ENCODE measurements at places on chromosomes 16 and 17.

DNA sequence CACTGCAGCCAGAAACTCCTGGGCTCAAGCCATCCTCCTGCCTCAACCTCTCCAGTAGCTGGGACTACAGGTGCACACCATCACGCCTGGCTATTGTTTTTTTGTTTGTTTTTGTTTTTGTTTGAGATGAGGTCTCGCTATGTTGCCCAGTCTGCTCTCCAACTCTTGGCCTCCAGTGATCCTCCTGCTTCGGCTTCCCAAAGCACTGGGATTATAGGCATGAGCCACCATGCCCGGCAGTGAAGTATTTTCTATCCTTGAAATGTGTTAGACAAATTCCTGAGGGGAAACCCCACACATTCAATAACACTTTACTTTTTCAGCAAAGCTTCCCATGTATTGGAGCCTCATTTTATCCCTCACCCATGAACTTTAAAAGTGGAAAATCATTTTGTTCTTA, 81.2 kb upstream of the KIFC3 start:
- no peak for DNase-seq

DNA sequence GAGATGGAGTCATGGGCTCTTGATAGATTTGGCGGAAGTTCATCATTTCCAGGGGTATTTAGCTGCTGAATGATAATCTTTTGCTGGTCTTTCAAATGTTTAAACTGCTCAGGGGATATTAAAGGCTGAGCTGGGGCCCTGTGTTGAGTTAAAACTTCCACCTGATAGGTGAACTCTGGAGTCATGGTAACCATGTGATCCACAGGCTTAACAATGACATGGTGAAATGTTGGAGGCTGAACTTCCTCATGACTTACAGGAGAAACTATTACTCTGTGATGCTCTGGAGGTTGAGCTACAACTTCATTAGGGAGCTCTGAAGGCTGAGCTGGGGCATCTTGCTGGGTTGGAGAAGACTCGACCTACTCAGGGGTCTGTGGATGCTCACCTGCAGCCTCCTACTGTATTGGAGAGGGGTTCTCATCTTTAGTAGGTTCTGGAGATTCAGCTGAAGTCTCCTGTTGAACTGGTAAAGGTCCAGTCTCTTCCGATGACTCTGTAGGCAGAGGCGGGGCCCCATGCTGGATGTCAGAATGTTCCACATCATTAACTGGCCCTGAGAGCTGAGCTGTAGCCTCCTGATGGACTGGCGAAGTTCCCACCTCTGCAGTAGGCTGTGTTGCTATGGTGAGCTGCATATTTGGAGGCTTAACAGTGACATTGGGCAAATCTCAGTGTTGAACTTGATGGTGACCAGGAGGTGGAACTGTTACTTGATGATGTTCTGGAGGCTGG, 24.2 kb downstream of the RDM1 start:
- DNase-seq, result no peak

GRCh38 chr17:63306855-63307254, 139.3 kb downstream of the CYB561 start:
- no peak for DNase-seq

GRCh38 chr16:87496447-87496801, 3.6 kb upstream of the ZCCHC14 start:
- peak; percentile 41 for DNase-seq

GRCh38 chr17:58334661-58335060, 6.1 kb upstream of the TSPOAP1 start:
- no peak for DNase-seq

DNA sequence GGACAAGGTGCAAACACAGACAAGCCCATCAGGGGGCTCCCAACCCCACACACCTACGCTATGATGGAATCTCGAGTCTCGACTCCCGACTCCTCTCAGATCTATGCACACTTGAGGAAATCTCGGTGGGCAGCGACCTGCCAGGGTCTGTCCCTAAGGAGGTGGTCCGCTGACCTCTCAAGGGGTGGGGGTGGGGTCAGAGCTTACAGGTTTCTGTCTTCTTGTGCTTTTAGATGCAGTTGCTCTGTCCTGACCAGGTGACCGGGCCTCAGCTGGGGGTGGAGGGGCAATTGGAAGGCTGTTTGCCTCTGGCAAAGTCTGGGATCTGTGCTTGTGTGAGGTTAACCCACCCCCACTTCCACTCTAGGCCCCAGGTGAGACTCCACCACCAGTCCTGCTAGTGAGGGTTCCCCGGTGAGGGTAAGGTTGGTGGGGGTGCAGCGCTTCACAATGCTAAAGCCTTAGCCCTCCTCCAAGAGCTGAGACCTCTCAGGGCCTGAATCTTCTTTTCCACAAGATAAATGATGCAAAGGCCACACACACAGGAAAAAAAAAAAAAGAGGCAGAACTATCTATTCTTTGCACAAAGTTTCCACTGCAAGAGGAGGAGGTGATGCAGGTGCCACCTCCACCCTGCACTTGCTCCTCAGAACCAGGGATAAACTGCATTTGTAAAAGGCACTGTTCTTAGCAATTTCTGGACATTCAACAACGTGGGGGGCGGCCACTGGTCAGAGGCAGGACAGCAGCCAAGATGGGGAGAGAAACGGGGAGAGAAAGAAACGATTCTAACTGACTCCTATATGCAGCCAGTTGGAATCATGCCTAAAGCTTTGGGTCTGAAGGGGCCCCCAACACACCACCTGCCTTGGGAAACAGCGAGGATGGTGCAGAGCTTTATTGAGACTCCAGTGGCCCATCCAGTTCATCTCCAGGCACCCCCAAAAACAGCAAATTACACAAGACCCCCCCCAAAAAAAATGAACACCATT, 4.1 kb downstream of the CISD3 start:
- no peak for DNase-seq

- DNase-seq, result no peak
These were observed 34.4 kb downstream of the SLC7A5 start for GRCh38 chr16:87834668-87835473.

DNA sequence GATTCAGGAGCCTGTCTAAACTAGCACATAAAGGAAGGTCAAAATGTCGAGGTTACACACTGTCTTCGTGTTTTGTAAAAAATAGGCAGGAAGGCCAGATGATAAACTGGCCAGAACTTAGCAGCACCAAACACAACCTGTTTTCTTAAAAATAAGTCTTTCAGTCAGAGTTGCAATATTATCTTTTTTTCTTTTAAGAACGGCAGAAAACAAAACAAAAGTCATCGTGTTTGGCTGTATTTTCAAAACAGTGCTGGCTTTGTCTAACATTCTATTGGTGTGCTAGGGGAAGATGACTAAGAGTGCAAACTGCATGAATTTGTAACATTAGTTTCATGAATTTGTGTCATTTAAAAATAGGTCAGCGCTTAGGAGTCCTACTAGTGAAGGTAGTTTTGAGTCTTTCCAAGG, 5.3 kb downstream of the MAF start:
- no peak for DNase-seq

GRCh38 chr16:79811541-79811940, 211.0 kb upstream of the MAF start:
- DNase-seq, result no peak

- DNase-seq, result no peak
These were observed 41.8 kb upstream of the CNTNAP4 start for GRCh38 chr16:76235426-76235825.

GRCh38 chr16:67659675-67660563, at the start of gene ACD:
TSS of gene ACD (minus strand) at chr16:67660260. CDS start at chr16:67660220, 40 bp downstream.
- peak; percentile 88 for DNase-seq
